Activated naive CD4-positive, alpha-beta T cell treated with anti-CD3 and anti-CD28 coated beads, Interleukin-2, amount 50 U/mL, for 72 hours (primary cell): ENCODE measurements at places on chromosomes 13 and 19.
A peak's percentile ranks its signal among the peaks of the same experiment; 100 is the strongest.

GRCh38 chr19:58558066-58558622 is at the start of gene UBE2M:
UBE2M (minus strand) TSS chr19:58558611; CDS start chr19:58558381, 230 bp downstream.
- DNase-seq = no peak

GRCh38 chr19:44782729-44783128 is 5.0 kb downstream of the CBLC start:
- no peak for DNase-seq

DNA sequence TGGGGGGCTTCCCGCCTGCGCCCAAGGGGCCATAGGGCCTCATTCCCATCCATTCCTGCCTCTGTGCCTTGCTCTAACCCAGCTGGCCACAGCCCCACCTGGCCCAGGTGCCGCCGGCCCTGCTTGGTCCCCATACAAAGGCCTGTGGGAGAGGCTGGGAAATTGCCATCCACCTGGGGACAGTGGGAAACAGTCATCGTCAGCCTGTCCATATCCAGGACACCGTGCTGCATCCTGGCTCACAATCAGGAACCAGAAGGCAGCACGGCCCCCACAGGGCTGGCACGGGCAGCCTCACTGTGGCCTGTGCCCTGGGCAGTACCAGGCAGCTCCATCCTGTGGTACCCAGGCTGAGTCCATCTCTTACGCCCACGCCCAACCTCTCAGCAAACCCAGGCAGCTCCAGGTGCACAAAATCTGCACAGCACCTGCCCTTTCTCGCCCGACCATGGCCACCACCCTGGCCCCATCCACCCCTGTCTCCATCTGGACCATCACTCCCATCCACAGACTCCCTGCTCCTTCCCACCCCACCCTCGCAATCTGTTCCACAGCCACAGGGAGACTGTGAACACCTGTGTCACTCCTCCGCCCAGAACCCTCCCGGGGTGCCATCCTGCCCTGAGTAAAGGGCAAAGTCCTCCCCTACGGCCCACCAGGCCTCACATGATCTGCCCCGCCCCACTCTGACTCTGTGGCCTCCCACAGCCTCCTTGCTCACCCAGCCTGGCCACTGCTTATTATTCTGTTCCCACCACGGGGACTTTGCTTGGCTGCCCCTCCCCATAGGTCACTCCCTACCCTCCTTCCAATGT is 21.1 kb upstream of the FBXO27 start:
- DNase-seq = no peak

DNA sequence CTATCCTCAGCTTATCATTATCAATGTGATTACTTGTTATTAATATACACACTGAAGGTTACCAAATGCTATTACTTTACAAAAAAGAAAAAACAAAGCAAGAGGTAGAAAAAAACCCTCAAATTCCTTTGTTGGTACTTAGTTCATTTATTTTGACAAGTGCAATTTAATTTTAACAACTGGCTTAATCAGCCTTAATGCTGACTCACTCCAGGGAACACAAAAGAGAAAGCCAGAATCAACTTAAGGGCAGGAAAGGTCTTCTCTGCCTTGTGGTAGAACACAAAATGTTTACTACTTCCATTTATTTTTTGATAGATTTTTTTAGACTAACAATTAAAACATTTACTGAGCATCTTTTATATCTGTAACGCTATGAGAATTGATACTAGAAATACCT is 417.1 kb downstream of the PCDH17 start:
- no peak for DNase-seq

- DNase-seq = no peak
These were observed 149.5 kb downstream of the DCT start for GRCh38 chr13:94329754-94330551.

DNA sequence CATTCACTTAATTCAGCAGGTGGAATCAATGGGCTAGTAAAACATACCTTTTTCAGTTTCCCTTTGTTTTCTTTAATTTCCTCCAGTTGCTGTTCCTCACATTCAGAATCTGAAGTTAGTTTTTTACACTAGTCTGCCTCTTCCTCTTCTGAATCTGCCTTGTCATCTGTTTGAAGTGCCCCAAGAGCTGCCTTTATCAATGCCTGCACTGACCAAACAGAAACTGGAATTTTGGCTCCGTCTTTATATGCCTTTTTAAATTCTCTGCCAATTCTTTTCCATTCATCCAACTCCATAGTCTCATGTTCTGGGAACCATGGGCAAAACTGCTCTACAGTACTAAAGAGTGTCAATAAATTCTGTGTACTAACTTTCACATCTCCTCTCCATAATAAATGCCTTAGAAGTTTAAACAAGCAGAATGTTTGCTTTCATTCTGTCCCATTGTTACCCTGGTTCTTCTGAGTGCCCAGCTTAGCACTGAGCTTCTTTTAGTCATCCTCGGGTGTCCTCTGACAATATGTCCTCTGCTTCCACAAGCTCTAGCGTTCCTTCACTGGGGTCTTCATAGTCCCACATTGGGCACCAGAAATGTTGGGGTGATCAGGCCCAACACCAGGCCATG is 154.2 kb downstream of the ZNF486 start:
- DNase-seq = no peak

DNA sequence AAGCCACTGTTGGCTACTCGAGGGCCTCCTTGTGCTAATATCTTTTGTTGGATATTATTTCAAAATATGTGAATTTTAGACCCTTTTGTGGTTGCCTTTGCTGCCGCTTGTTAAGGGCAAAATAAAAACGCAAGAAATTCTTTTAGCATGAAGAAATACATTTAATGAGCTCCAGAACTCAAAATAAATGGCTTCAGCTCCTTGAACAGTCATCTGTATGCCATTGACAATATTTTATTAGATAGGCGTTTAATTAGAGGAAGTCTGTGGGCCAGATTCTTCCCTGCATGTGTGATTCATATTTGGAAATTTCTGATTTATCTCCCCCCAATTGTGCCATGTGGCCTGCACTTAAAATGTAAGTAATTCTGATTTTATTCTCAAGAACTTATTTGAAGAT is 177.2 kb downstream of the STK24 start:
- DNase-seq = no peak

GRCh38 chr13:46799139-46799538 is 2.2 kb upstream of the ESD start:
- DNase-seq = no peak

GRCh38 chr13:107075576-107075975 is 507.6 kb upstream of the ARGLU1 start:
- no peak for DNase-seq

DNA sequence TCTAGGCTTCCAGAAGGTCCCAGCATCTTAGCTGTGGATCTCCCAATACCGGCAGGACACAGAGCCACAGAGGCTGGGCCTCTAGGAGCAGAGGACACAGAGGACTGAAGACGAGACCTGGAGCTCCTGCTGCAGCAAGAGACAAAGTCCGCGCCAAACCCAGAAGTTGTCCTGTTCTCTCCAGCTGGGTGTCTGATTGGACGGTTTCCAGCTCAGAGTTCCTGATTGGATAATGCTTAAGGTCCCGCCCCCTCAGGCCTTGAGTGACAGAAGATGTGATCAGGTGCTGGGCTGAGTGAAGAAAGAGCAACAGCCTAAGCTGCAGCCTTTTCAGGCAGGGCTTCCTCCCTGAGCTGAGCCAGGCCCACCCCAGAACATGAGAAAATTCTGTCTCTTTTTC is 59.9 kb upstream of the ZNF85 start:
- no peak for DNase-seq

DNA sequence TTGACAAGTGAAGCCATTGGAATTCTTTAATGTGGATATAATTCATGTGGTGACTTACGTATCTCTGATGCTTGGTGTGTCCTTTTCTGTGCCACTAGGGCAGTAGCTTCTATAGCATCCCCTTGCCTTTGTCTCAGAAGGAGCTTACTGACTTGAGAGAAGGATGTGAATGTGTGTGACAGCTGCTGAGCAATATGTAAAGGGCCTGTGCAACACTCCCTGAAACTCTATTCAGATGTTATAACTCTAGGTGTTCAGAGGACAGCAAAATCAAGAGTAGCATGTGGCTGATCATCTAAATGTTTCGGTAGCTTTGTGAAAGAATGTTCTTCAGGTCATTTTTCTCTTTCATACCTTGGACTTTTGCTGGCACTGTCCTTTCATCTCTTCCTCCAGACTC is 189.5 kb downstream of the LMO7 start:
- no peak for DNase-seq

- DNase-seq = no peak
These were observed 30.5 kb downstream of the RANBP3 start for GRCh38 chr19:5947435-5947834.

- DNase-seq = no peak
These were observed 23.7 kb downstream of the LYPD3 start for GRCh38 chr19:43441716-43442115.

DNA sequence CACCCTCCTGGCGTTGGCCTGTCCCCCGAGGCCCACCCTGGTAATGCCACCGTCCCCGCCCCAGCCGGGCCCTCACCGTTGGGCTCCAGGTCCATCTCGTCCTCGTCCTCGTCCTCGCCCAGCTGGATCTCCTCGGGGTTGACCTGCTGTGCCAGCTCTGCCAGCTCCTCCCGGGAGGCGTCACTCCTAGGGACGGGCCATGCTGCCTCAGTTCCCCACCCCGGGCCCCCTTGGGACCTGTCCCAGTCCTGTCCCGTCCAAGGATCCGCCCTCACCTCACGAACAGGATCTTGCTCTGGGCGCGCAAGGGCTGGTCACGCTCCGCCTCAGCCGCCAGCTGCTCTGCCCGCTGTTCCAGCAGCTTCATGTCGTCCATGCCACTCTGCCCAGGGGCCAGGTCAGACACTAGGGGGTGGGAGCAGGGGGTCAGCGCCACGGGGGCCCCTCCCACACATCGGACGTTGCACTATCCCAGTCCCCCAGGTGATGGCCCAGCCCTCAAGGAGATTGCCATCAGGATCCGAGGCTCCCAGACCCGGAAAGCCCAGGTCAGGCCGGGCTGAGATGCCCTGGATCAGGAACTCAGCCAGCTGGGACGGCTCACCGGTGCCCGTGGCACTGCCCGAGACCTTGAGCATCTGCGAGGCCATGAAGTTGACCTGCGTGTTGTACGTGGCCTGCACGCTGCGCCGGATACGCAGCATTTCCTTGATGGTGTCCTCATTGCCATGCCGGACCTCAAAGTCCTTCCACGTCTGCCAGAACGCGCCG is 9.5 kb downstream of the XAB2 start:
- DNase-seq = no peak

DNA sequence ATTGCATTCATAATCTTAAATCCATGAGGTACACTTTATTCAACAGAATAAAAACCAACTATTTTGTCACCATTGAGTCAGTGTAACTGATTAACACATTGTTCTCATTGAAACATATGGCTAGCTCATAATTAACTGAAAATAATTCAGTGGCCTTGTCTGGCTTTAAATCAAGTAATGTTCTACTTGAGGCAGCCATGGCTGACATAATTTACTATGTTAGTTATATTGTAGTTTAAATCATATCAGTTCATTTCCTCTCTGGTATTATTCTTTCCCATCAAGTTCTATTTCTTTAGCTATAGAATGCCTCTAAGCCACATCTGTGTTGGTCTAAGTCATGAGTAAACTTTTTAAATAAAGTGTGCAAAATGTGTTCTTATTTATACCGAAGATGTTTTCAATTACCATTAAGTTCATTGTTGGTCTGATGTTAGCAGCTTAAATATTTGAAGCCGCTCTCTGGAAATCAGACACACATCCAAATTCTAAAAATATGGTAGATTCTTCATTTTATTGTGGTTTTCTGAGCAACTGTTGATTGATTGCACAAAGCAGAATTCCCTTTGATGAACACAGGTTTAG is 393.7 kb downstream of the GPC6 start:
- no peak for DNase-seq

- peak; percentile 58 for DNase-seq
These were observed 546 bp downstream of the TBC1D4 start for GRCh38 chr13:75481176-75482069.

- no peak for DNase-seq
These were observed 80.3 kb upstream of the OXGR1 start for GRCh38 chr13:97074618-97075017.

- DNase-seq = no peak
These were observed 10.5 kb downstream of the CYTH2 start for GRCh38 chr19:48479686-48480085.

DNA sequence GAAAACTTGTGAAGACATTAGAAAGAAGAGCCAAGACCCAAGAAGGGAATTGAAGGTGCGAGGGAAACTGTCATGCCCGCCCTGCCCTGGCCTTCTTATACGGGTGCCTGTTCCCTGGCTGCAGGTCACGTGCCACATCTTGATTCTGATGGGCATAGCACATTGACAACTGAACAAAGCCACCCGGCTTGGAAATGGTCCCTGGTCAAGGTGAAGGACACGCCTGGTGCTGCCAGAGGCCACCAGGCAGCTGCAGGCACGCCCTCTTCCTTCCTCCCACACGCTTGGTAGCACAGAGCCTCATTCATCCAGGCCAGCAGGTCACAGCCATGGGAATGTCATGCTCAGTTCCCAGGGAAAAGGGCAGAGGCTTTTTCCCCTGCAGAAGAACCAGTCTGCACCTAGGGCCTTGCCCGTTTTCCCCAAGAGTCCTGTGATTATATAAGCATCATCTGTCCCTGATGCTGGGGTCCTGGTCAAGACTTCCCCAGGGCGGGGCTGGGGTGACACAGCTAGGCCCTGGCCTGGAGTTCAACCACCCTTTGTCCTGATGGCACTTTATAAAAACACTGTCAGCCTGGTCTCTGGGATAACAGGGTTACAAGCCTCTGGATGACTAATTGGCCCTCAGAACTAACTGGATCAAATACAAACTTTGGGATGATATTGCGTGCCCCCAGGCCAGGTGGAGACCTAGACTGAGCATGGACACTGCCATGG is 56.0 kb downstream of the CDADC1 start:
- DNase-seq = no peak

- DNase-seq = no peak
These were observed 165.2 kb downstream of the STK24 start for GRCh38 chr13:98411617-98412265.

DNA sequence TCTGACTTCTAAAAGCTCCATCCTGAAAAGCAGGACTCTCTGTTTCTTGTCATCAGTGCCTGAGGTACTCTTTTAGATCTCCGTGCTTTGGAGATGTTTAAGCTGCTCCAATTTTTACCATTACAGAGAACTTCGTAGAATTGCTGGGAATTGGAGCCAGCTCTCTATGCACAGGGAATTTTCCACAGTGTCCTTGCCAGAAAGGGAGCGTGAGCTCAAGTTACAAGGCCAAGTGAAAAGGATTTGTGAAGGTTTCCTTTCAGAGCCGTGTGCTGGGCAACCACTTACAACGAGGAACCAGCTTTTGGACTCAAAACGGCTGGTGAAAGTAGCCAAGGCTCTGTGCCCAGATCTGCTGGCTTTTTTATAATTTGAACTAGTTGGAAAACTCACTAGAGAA is 82.6 kb downstream of the NUFIP1 start:
- DNase-seq = no peak

DNA sequence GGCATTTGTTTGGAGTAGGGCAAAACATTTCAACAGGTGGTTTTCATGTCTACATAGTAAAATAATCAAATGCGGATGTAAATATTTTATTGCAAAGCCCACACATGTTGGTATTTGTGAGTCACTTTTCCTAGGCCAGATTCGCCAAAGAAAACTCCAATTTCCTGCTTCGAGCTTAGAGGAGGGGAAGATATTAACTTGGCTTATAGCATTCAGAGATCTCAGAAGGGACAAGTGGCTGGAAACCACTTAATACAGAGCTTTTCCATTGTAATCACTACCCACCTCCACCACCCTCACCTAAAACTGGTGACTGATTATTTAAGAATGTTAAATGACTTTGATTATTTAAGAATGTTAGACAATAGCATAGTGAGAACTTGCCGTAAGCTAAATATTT is 530.6 kb upstream of the SPRY2 start:
- no peak for DNase-seq
